ENCODE measurements at places on chromosomes 7 and 10.

DNA sequence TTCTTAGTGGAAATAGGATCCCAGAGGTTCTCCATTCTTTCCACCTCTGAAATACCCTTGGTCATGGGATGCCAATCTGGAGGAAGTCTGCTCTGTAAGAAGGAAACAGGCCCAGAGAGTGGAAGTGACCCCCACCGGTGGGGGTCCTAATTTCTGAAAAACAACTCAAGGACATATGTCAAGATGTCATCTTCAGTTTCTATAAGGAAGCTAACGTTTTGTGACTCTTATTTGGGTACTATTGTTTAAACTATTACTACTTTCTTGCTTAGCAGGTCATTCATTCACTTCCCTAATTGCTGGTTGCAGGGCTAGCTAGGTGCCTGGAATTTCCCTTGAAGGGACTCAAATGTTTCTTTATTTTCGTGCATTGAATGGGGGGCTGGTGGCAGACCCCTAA lies 1.9 kb upstream of the ZNF775 start:
- no peak for DNase-seq

DNA sequence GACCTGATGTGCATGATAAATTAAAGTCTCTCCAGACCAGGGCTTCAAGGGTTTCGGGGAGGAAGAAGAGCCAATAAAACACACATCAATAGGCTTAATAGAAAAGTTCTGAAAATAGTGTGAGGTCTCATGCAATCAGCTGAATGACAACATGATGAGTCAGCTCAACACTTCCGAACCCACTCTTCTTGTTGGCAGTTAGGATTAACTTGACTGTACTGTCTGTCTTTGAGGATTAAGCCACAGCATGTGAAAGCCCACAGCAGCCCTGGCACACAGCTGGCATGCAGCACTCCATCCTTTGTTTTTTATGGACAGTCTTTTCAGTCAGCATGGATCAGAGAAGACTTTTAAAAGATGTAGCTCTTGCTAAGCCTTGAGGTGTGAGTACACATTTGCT lies 526.9 kb upstream of the VSTM2A start:
- DNase-seq = no peak

- no peak for DNase-seq
Observed at GRCh38 chr7:71886046-71886445, 526.1 kb downstream of the CALN1 start.

DNA sequence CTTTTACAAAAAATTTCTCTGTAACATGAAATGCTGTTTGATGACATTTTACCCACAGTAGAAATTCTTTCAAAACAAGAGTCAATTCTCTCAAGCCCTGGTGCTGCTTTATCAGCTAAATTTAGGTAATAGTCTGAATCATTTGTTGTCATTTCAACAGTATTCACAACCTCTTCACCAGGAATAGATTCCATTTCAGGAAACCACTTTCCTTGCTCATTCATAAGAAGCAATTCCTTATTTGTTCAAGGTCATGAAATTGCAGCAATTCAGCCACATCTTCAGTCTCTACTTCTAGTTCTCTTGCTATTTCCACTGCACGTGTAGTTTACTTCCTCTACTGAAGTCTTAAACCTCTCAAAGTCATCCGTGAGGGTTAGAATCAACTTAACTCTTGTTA lies 14.1 kb downstream of the STAG3 start:
- no peak for DNase-seq

- no peak for DNase-seq
Observed at GRCh38 chr7:85014936-85015660, 171.8 kb downstream of the SEMA3D start.

- DNase-seq = no peak
Observed at GRCh38 chr10:12432402-12433189, 83.2 kb downstream of the CAMK1D start.

- no peak for DNase-seq
Observed at GRCh38 chr10:26483554-26483953, 45.4 kb downstream of the APBB1IP start.

DNA sequence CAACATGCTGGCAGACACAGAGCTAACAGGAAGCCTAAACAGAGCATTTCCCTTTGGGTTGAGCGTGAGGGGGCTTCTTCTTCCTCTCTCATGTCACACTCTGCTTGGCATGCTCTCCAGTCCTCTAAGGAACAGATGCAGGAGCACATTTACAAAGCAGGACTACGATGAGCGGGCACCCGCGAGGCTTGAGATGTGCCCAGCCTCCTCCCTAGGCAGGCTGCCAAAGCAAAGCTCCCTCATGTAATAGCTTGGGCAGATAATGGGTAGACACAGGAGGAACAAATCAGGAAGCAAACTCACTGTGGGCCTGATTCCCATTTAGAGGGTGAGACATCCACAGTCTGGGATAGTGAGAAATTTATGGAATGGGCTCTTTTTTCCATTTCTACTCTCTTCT lies 519.1 kb downstream of the NRG3 start:
- no peak for DNase-seq

DNA sequence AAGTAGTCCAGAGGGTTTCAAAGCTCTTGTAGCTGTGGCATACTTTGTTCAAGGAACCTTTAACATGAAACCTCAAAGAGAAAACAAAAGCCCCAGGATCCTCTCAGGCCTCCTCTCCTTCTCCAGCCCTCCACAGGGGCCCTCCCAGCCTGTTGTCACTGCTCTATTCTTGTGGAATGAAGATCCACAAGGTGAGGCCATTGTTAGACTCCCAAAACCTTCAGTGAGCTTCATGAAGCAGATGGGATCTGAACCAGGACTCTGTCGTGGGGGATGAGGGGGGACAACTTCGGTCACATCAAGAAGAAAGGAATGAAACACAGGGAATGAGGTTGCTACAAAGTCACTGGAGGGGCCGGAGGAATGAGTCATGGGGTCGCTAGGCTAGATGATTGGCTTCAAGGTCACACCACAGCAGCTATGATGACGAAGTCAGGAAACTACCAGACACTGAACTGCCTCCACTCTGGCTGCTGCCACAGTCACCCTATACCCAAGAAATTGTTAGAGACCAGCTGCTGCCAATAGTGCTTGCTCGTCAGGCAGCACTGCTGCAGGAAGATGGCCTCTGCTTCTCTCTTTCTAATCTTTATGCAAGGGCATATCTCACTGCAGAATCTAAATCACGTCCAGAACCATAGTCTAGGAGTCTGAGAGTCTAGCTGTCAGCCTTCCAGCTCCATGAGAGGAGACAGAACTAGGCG lies 208.8 kb downstream of the HIBADH start:
- no peak for DNase-seq

DNA sequence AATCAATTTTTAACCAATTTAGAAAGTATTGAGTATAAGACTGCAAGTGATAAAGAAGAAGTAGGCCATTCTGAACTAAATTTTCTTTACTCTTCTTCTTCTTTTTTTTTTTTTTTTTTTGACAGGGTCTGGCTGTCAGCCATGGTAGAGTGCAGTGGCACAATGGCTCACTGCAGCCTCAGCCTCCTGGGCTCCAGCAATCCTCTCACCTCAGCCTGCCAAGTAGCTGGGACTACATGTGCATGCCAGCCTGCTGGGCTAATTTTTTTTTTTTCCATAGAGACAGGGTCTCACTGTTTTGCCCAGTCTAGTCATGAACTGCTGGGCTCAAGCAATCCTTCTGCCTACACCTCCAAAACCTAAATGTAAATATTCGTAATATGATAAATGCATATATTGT lies 63.2 kb downstream of the DGKB start:
- no peak for DNase-seq

DNA sequence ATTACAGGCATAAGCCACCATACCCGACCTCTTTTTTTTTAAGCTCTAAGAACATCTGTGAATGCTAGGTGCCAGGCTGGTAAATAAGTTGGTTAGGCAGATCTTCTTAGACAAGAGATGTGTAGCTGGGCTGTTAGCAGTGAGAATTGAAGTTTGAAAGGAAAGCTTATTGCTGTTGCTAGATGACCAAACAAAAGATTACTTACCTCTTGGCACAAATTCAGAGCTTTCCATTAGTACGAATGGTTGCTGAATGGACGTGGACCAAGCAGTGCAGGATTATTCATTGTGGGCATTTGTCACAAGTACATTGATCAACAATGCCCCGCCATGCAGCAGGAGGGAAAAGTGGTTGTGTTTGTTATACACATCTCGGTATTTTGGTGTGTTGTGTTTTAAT lies 131.2 kb downstream of the GFRA1 start:
- DNase-seq = no peak

DNA sequence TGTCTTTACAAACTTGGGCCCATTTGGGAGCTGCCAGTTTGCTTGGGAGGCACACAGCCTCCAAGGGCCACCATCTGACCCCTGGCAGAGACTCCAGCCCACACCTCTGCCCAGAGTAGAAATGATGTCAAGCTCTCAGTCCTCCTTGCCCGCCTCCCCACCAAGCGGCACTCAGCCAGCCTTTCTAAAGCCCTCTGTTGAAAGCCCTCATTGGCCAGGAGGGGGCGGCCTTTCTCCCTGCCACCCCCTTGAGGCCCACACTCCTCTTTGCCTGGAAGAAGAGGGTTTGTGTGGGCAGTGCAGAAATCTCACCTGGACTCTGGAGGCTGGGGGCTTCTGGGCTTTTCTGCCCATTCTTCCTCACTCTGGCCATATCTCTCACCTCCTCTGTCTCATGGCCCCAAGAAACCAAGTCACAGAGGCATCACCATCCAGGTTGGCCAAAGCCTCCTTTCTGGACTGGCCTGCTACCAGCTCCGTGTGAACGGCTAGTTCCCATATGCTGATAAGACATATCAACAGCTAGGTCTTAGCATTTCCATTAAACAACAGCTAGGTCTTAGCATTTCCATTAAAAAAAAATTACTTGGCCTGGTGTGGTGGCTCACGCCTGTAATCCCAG lies 36.1 kb downstream of the UBTD1 start:
- DNase-seq = no peak

DNA sequence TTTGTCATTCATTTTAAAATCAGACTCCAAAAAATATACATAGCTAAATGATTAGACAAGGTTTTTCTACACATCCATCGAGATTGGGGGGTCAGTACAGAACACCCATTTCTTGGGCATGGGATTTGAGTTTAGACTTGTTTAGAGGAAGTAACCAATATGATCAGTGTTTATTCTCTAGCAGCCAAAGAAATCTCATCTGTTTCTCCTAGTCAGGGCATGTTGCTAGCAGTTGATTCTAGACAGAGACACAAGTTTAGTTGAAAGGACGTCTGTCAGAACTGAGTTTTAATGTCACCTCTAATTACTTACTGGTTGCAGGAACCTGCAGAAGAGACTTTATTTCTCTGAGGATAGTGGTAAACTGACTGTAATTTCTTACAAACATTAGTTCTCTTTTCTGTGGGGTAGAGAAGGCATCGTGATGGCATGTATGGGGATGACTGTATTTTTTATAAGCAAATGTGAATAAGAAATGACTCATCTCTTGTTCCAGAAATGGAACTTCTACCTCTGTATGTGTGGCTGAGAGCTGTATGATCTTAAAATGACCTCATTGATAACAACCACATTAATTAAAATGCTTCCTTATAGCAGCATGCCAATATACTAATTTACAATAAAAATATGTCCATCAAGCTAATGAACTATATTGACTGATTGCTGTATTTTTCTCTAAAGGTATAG lies 30.6 kb upstream of the RHOBTB1 start:
- no peak for DNase-seq

Data from CD4-positive, alpha-beta T cell treated with Interleukin-2 at 100 ng/mL for 4 hours (primary cell).